COLO829 (cell line): ENCODE measurements at places on chromosomes 4 and X.

GRCh38 chrX:123818243-123818642, 41.6 kb upstream of the XIAP start:
- no peak for DNase-seq

- no peak for DNase-seq
These were observed 6.3 kb upstream of the NKX1-1 start for GRCh38 chr4:1412376-1413203.

DNA sequence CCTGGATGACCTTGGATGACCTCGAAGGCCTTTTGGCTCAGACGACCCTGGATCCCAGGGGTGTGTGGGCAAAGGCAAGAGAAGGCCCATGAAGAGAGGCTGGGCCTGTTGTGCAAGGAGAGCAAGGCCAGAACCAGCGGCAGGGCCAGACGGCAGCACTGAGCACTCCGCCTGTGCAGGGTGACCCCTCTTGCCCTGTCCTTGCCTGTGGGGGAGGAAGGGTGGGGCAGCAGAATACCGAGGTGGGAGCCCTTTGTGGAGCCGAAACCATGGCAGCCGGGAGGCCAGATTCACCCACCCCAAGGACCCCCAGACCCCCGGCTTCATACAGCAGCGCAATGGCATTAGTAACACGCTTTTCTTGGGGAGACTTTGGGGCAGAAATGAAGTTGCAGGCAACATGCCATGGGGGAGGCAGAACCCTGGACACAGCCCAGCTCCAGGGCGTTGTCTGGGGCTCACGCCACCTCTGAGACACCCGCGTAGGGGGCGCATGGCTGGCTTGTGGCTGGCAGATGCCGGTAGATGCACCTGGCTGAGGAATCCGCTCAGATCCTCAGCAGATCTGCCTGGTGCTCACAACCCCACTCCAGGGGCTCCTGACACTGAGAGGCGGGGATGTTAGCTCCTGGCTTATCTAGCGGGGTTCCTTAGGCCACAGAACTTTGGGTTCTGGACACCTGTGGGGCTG, 114.5 kb downstream of the FAM53A start:
- DNase-seq, result no peak

DNA sequence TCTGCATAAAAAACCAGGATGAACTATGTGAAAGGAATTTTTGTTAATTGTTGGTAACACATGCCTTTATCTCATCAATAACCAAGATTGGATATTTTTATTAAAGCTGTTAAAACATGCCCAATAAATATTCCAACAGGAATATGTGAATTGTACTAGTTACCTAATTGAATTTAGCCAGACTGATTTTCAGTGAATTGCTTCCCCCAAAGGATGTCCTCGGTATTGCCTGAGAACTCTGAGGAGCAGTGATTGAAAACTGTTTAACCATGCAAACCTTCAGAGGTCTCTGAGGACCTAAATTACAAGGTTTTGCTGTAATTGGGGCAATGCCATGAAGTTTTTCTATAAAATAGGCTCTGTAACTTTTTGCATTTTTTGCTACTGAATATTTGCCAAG, 66.6 kb downstream of the BLTP1 start:
- no peak for DNase-seq

DNA sequence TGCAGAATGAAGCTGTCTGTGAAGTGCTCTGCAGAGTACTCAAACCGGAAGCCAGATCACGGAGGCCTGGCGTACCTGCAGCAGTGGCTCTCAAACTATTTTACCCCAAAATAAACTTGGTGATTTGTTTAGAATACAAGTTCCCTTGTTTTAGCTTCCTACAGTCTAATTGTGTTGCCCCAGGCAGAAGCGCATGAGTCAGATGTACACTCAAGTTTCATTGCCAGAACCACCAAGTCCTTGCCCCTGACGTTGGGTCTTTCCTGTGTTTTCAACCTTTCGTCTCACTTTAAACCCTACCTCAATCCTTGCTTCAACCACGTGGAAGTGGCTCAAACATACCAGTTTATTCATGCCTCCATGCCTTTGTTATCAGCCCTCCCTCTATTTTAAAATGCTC, 66.2 kb upstream of the SLC7A11 start:
- peak; percentile 87 for DNase-seq

DNA sequence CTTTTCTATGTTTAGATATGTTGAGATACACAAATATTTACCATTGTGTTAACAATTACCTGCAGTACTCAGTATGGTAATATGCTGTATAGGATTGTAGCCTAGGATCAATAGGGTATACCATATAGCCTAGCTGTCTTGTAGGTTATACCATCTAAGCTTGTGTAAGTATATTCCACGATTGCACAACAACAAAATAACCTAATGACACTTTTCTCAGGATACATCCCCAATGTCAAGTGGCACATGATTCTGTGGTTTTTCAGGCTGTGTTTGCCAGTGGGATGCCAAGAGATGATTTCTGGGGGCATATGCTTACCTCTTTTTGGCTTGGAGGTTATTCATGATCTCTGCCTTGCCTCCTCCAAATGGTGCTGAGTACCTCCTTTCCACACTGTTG, 247.2 kb upstream of the CENPE start:
- DNase-seq, result no peak
